ENCODE measurements at places on chromosomes 6 and 20.

- no peaks in the 10 kb centered on the region for H3K4me1 ChIP-seq
- no peak for DNase-seq
- no peak overlapping the region for H3K27ac ChIP-seq
- H3K4me3 ChIP-seq = no peak overlapping the region
- H3K27me3 ChIP-seq = no peaks in the 10 kb centered on the region
Observed at GRCh38 chr20:18984238-18985200, 170.9 kb downstream of the SCP2D1 start.

DNA sequence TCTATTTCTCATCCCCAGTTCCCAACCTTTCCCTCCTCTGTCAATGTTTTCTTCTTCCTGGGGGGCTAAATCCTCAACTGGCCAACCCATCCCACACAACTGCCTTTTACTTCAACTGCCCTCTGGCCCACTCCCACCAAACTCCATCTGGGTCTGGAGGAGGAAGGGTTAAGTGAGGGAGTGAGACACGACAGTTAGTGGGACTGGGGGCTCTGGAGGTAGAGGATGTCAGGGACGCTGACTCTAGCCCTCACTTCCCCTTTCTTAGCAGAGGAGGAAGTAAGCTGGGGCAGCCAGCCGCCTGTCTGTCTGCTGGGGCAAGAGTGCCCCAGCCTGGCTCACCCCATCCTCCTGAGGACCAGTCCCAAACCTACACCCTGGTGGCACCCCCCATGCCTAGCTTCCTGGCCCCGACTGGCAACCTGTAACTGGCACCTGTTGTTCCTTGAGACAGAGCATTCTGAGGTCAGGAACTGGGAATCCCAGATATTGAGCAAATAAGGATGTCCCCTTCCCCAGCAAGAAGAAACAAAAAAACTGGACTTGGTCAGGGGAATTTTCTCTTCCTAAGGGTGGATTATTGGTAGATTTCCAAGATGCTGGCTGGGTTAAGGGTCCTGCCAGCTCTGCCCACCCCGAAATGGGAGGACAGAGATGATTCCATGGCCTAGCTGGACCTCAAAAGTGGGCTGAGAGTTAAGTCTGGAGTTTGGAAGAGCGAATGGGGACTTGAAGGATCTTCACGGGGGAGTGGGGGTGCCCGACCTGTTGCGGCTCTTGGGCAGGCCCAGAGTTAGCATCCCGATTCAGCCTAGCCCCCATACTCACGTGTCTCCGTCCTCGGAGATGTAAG lies 971 bp downstream of the NFKBIE start:
- H3K4me3 ChIP-seq = peak overlapping the region; percentile 88
- peaks cover 27% of the 10 kb centered on the region for H3K4me1 ChIP-seq
- H3K27ac ChIP-seq = peak overlapping the region; percentile 84
- H3K36me3 ChIP-seq = peaks cover 11% of the 10 kb centered on the region
- H3K27me3 ChIP-seq = peaks cover 15% of the 10 kb centered on the region

DNA sequence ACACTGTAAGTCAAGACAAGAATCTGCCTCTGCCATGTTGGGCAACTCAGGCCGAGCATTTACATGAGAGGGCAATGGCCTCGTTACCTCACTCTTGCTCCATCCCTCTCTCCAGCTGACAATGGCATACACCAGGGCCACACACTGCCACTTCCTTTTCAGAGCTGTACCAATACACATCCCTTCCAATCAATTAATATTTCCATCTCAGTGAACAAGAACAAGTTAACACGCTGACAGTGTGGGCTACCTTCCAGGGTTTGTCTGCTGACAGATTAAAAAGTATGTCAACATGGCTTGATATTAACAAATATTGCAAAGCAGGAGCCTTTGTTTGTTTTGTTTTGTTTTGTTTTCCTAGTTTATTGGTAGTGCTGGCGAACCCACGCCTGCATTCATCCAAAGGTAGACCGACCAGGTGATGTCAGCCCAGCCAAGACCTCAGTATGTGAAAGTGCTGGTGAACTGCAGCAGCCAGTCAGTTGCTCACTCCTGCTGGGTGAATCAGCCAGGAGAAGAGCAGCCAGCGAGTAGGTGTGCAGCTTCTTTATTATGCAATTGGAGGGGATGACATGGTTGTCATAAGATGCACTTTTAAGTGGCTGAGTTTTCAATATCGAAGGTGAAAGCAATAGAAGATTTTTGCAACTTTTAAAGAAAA lies 487.3 kb upstream of the JARID2 start:
- no peak overlapping the region for H3K4me3 ChIP-seq
- no peaks in the 10 kb centered on the region for H3K36me3 ChIP-seq
- DNase-seq = no peak
- H3K4me1 ChIP-seq = no peaks in the 10 kb centered on the region

DNA sequence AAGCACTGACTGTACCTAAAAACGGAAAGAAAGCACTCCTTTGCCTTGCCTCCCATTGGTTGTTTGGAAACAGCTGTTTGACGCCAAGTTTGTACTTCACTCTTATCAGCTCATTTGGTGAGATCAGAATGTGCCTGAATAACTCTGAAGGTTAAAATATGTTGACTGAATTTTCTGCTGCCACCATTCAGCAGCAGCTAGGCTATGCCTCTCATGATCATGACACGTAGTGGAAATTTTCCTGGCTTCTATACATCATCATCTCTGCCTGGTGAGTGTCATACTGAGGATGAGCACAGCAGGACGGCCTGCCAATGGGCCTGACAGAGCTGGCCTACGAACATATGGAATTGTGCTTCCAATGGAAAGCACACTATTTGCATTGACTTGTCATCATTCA lies 704.9 kb upstream of the CITED2 start:
- H3K27ac ChIP-seq = no peak overlapping the region
- no peaks in the 10 kb centered on the region for H3K36me3 ChIP-seq
- H3K4me3 ChIP-seq = no peak overlapping the region
- H3K27me3 ChIP-seq = no peaks in the 10 kb centered on the region
- peaks cover 19% of the 10 kb centered on the region for H3K4me1 ChIP-seq

- H3K4me3 ChIP-seq = no peak overlapping the region
- H3K4me1 ChIP-seq = peaks cover 17% of the 10 kb centered on the region
- H3K27me3 ChIP-seq = no peaks in the 10 kb centered on the region
- H3K27ac ChIP-seq = no peak overlapping the region
Observed at GRCh38 chr6:80457439-80457933, 351.0 kb downstream of the BCKDHB start.

- H3K4me3 ChIP-seq = no peak overlapping the region
- H3K27me3 ChIP-seq = no peaks in the 10 kb centered on the region
- H3K27ac ChIP-seq = no peak overlapping the region
- H3K36me3 ChIP-seq = no peaks in the 10 kb centered on the region
Observed at GRCh38 chr6:164477101-164477500, 832.3 kb downstream of the C6orf118 start.

DNA sequence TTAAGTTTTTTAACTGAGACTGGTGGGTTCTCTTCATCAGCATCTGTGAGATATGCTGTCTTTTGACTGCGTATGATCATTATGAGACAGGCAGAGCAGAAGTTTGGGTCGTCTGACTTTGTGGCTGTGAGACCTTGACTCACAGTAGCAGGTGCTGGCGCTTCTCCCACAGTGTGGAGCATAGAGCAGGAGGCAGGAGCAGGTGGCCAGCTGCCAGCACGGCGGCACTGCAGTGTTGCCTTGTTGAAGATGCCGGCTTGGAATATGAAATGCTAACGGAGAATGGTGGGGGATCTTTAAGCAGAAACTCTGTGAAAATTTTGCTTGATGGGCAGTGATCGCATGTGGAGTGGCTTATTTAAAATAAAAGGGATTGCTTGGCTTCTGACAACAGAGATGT lies 105.0 kb downstream of the TIAM2 start:
- no peak overlapping the region for H3K4me3 ChIP-seq
- no peak for DNase-seq
- no peak overlapping the region for H3K27ac ChIP-seq
- H3K4me1 ChIP-seq = no peaks in the 10 kb centered on the region
- H3K27me3 ChIP-seq = no peaks in the 10 kb centered on the region
- H3K36me3 ChIP-seq = no peaks in the 10 kb centered on the region

GRCh38 chr6:116004841-116005815 lies 55.6 kb downstream of the FRK start:
- H3K4me1 ChIP-seq = no peaks in the 10 kb centered on the region
- no peaks in the 10 kb centered on the region for H3K36me3 ChIP-seq
- H3K27me3 ChIP-seq = no peaks in the 10 kb centered on the region
- no peak for DNase-seq
- H3K27ac ChIP-seq = no peak overlapping the region

DNA sequence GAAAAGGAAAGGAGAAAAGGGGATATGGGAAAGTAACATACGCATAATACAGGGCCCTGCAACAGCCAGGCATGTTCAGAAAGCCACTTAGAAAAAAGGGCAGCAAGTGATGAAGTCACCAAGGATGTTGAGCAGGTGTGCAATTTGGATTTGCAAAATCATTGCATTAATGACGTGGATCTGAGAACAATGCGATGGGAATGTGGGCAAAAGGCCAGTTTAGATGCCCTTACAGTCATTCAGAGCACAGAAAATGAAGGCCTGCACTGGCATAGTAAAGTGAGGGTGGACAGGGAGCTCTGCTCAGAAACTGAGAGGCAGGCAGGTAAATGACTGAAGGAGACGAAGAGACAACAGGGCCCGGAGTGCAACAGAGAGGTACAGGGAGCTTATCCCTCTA lies 123.7 kb upstream of the NHSL1 start:
- no peaks in the 10 kb centered on the region for H3K27me3 ChIP-seq
- no peak overlapping the region for H3K27ac ChIP-seq
- DNase-seq = no peak
- no peaks in the 10 kb centered on the region for H3K36me3 ChIP-seq
- H3K4me3 ChIP-seq = no peak overlapping the region
- no peaks in the 10 kb centered on the region for H3K4me1 ChIP-seq

DNA sequence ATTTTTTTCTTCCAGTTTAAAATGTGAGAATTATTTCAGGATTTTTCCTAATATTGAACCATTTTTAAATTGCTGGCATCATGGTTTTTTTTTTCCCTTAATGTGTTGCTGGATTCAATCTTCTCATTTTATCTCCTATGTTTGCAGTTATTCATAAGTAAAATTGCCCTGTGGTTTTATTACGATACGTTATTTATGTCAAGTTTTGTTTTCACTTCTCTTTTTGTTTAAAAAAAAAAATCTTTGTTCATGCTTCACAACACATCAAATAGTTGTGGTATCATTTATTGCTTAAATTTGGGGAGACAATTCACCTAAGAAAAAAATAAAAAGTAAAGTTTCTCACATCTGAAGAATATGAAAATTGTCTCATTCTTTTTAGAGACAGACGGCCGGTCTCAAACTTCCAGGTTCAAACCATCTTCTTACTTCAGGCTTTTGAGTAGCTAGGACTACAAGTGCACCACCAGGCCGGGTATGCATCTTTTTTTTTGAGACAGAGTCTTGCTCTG lies 239.3 kb upstream of the ID4 start:
- no peaks in the 10 kb centered on the region for H3K4me1 ChIP-seq
- no peaks in the 10 kb centered on the region for H3K36me3 ChIP-seq
- DNase-seq = no peak
- H3K27ac ChIP-seq = no peak overlapping the region
- H3K4me3 ChIP-seq = no peak overlapping the region

DNA sequence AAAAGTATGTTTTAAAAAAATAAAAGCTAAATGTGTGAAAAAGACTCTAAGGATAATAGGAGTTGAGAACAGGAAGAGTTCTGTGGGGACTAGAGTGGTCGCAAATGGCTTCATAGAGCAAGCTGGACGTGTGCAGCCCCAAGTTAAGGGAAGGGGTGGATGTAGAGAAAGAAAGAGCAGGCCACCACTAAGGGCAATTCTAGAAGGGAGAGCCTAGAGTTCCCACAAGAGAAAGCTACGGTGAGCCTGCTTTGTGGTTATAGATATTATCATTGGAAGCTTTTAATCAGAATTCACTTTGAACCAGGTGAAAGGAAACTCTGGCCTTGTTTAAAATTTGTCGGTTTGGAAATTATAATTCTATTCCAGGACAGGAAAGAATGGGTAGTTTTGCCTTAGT lies 101.6 kb downstream of the HIVEP2 start:
- no peak for DNase-seq

DNA sequence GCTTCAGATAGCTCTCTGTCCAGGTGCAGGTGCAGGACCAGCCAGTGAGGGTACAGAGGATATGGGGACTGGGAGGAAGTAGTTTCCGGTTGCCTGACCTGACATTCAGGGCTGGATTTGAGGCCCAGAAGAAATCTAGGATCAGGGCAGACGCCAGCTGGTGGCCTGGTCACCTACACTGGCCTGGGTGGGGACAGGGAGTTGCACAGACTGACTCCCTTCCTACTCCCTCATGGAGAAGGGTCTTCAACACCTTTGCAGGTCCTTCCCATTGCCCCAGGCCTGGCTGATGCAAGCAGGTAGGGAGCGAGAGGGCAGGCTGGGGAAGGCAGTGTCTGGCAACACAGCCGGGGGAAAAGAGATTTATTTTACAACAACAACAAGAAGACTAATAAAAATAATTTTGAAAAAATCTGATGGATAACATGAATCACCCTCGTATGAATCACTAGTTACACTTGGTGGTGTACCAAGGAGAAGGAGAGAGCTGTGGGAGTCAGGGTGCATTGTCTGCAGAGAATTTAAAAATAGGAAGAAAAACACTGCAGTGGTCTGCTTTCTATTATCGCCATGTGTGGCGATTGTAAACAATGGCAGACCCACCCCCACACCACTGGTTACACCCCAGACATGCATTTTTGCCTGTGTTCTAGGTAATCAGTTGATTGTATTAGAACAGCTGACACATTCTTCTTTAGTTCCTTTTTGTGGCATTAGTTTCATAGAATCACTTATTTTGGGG lies 62.3 kb upstream of the SNX9 start:
- DNase-seq = no peak
- H3K27me3 ChIP-seq = no peaks in the 10 kb centered on the region
- no peaks in the 10 kb centered on the region for H3K36me3 ChIP-seq
- peaks cover 52% of the 10 kb centered on the region for H3K4me1 ChIP-seq
- peak overlapping the region; percentile 44 for H3K27ac ChIP-seq

GRCh38 chr6:79694156-79694555 lies 63.0 kb downstream of the SH3BGRL2 start:
- no peak for DNase-seq
- no peak overlapping the region for H3K4me3 ChIP-seq
- no peaks in the 10 kb centered on the region for H3K36me3 ChIP-seq

DNA sequence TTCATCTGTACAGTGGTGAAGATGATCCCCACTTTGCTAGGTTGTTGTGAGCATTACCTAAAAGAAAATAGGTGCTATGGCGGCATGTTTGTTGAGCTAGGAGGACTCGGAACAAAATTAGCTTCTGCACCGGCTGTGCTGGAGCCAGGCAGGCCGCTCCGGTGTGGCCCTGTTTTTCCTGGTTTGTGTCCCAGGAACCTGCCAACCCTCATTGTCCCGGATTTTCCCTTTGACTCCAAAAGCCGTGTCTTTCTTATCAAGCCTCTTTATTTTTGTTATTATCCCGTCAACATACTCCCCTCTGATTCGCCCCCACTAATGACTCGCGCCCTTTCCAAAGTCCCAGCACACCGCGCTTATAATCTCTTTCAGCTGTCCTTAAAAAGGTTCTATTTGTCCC lies 117.0 kb downstream of the MYLK4 start:
- peak overlapping the region; percentile 42 for H3K4me3 ChIP-seq
- peaks cover 7% of the 10 kb centered on the region for H3K4me1 ChIP-seq

DNA sequence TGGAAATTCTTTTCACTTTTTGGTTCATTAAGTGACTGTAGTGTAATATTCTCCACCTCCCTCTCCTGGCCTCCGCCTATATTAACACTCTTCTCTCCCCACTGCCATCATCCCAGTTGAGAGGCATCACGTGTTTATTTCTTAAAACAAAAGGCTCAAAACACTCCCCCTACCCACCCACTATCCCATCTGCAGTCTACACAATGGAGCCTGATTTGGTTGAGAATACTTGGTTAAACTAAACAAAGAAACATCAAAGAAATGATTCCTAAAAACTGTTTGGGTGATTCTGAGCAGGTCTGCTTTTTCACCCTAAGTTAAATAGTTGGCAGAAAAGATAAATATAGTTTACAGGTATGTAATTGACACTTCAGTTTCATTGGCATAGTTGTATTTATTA lies 5.9 kb downstream of the TFAP2B start:
- no peaks in the 10 kb centered on the region for H3K4me1 ChIP-seq
- H3K27me3 ChIP-seq = peaks cover 95% of the 10 kb centered on the region
- no peak overlapping the region for H3K27ac ChIP-seq
- DNase-seq = no peak
- H3K4me3 ChIP-seq = no peak overlapping the region
- H3K36me3 ChIP-seq = no peaks in the 10 kb centered on the region

Data from tibial nerve (tissue), 4 donors.